ENCODE measurements at places on chromosomes 12 and 14.

- DNase-seq, result no peak
These were observed 10.2 kb downstream of the KRT82 start for GRCh38 chr12:52395761-52396434.

DNA sequence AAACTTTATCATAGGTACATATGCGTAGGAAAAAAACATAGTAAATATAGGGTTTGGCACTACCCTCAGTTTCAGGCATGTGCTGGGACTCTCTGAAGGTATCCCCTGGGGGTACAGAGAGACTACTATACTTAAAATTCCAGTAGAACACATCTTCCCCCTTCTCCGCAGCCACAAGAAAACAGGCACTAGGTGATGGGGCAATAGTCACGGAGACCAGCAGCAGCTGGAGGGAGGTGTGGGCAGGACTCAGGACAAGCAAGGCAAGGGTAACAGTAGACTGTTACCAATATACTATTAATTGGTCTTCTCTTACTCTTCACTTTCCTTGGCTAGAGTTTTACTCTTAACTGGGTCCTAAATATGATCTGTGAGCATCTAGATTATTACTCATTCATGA, 4.6 kb upstream of the PAPOLA start:
- no peak for DNase-seq

DNA sequence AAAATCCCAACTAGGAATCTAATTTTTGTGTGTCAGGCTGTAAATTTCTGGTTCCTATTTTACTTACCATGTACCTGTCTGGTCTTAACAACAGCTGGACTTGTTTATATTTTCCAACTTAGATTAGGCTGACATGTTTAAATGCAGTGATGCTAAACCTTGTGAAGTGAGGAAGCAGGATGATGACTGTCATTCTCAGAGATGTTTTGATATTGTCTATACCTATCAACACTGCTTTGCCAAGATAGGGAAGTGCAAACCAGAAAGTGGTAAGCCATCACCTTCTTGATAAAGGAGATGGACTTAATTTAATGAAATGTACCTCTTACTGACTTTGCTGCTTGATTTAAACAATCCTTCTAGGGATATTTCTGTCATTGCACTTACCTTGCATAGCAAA, 2.1 kb downstream of the BICD1 start:
- no peak for DNase-seq

DNA sequence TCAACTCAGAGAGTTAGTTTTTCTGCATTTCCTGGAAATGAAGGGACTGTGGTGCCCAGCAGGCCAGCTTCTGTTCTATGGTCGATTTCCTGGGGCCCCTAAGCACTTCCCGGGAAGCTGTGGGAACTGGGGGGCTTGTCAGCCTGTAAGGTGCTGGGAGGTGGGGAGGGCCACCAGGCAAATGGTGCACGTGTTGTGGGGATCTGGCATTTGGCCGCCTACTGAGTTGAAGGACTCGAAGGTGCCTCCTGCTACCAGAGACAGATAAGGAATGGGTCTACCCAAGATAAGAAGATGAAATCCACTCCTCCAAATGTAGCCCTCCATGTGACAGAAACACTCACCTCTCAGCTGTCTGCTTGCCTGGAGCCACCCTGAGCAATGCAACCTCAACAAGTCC, 341.7 kb downstream of the DPF3 start:
- DNase-seq, result no peak

GRCh38 chr12:124953689-124954405, 35.1 kb downstream of the DHX37 start:
- DNase-seq, result no peak
